ENCODE measurements at places on chromosomes 16 and 17.

DNA sequence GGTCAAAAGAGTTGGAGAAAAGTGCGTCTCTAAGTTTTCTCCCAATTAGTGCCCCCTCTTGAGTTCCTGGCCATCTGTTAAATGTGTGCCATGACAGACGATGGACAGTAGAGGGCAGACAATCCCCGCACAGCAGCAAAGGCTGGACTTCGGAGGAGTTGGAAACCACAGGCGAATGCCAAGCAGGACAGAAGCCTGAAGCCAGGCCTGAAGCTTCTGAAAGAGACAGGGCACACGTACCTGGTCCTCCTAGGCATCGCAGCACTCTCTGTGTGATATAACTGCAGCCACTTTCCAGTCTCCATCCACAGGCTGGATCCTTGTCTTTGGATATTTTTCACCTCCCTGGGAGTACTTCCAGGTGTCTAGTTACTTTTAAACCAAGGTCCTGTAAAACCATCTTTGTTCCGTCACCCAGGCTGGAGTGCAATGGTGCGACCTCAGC lies 14.5 kb downstream of the C17orf100 start:
- DNase-seq: no peak

GRCh38 chr17:7837408-7838088 lies 3.5 kb downstream of the KDM6B start:
- no peak for DNase-seq

- DNase-seq: no peak
Measured at GRCh38 chr16:2592786-2593185, 55.0 kb downstream of the PDPK1 start.

GRCh38 chr17:59829217-59830006 lies 63.3 kb downstream of the TUBD1 start:
- peak; percentile 99 for DNase-seq

GRCh38 chr16:50917950-50918703 lies 176.2 kb downstream of the CYLD start:
- DNase-seq: no peak

DNA sequence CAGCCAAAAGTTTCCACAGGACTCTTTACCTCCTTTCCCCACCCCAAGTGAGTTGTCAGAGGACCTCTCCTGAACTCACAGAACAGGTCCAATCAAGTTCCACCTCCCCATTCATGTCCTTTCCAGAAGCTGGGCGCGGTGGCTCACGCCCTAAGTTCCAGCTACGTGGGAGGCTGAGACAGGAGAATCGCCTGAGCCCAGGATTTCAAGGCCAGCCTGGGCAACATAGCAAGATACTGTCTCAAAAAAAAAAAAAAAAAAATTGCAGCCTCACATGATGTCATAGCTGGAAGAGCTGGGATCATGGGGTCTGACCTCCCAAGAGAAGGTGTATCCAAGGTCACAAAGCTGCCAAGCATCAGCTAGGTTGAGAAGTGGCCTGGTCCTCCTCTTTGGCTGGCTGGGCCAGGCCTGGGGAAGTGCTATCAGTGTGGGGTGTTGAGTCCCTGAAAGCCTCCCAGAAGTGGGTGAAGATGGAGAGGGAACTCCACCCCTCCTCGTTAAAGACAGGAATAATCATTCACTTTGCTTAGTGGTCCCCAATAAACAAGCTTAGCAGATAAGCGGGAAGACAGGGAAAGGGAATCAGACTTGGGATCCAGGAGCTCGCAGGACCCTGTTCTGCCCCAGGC lies 5.5 kb upstream of the MNT start:
- DNase-seq: no peak

GRCh38 chr16:66948837-66949225 lies 12.2 kb upstream of the CES3 start:
- no peak for DNase-seq

GRCh38 chr16:11759997-11760396 lies 17.3 kb upstream of the TXNDC11 start:
- DNase-seq: no peak

- DNase-seq: peak; percentile 19
Measured at GRCh38 chr16:83137894-83138293, 511.1 kb downstream of the CDH13 start.

- no peak for DNase-seq
Measured at GRCh38 chr17:74832421-74832820, 27.3 kb downstream of the GRIN2C start.

GRCh38 chr17:65601145-65601544 lies 39.7 kb upstream of the AXIN2 start:
- DNase-seq: no peak

GRCh38 chr17:53571342-53571741 lies 251.4 kb upstream of the KIF2B start:
- no peak for DNase-seq

DNA sequence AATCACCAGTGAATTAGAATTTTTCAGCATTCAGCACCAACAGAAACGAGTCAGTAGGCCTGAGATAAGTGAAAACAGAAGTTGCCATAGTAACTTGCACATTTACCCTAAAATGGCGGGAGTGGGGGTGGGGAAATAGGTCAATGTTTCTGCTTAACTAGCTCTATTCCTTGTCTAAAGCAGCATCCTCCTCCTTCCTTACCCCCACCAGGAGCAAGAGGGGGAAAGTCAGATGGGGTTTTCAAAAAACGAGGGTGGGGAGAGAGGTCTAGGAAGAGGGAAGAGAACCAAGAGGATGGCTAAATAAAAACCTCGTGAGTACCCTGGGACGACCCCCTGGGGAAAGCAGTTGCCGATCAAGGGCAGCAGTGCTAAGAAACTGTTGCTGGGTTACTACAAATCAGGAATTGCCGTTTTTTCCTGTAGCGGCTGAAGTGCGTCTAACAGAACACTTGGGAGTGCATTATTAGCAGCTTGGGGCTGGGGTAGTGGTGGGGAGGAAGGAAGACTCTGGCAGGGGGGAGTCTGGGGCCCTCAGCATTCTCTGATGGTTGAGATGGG lies 34.4 kb upstream of the MNT start:
- DNase-seq: no peak

GRCh38 chr16:89904606-89905510 lies 13.8 kb upstream of the MC1R start:
- DNase-seq: no peak

DNA sequence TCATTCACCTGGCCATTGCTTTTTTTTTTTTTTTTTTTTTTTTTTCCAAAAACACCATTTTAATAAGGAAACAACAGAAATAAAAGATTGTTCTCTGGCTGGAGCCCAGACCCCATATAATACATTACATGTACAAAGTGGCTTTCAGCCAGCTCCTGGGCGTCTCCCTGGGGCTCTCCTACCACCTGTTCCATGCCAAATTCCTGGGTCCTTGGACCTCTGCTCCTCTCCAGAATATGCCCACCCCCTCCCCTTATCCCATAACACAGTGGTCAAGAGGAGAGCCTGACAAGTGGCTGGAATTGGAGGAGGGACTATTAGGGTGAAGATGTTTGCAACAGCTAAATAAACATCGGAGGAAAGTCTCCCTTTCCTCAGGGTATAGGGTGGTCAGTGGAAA lies 3.6 kb upstream of the PHF12 start:
- DNase-seq: no peak

- DNase-seq: no peak
Measured at GRCh38 chr17:64083093-64083492, 46.9 kb downstream of the ERN1 start.

DNA sequence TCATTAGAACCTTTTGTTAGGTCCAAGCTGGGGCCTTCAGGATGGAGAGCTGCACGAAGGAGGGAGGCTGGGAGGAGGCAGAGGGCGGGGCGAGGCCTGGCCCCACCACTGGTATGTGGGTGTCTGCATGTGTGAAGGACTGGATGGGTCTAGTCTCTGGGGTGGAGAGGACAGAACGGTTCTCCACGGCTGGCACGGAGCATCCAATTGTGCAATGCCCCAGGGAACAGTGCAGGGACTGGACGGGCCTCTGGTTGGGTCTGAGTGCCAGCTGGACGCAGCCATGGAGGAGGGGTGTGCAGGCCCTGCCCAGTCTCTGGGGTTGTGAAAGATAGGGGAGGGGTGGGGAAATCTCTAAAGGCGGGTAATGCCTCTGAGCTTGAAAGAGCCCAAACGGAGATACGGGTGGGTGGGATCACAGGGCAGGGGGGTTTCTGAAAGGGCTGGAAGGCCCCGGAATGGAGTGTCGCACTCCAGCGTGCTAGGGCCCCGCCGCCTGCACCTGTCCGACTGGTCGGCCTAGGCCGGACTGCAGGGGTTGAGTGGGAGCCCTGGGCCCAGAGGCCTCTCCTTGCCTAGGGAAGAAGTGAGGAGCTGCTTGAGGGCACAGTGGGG lies 1.6 kb downstream of the PPL start:
- DNase-seq: peak; percentile 88

- no peak for DNase-seq
Measured at GRCh38 chr16:82002831-82003230, 8.4 kb downstream of the SDR42E1 start.

DNA sequence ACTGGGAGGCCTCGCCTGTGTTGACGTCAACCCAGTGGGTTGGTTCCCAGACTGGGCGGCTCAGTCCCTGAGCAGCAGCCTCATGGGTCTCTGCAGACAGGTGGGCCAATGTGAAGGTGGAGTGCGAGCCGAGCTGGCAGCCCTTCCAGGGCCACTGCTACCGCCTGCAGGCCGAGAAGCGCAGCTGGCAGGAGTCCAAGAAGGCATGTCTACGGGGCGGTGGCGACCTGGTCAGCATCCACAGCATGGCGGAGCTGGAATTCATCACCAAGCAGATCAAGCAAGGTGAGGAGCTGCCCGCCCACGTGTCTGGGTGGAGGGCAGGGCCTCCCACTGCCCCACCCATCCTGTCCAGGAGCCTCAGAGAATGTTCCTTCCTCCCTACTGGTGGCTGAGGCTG lies 44.1 kb downstream of the MRC2 start:
- no peak for DNase-seq

- DNase-seq: no peak
Measured at GRCh38 chr16:53955221-53955875, 251.4 kb downstream of the FTO start.

- DNase-seq: no peak
Measured at GRCh38 chr17:9488556-9488955, 87.1 kb downstream of the STX8 start.

GRCh38 chr17:68822719-68823289 lies 132.4 kb downstream of the ABCA8 start:
- no peak for DNase-seq

GRCh38 chr17:68829211-68829610 lies 126.0 kb downstream of the ABCA8 start:
- no peak for DNase-seq

- no peak for DNase-seq
Measured at GRCh38 chr17:70929226-70929625, 759.9 kb downstream of the KCNJ2 start.

DNA sequence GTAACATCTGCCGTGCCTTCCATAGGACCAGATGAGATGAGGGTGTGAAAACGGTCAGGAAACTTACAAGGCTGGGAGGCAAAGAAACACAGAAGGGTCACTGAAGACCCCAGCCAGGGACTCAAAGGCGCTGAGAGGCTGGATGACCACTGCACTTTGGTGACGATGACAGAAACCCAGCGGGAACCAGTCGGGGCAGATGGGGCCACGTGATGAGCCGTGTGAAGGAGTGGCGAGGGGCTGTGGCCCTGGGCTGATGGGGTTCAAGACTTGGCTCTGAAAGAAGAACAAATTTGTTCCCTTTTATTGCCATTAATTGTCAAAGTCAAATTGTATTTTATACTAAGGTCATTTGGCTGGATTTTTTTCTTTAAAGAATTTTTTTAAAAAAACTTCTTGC lies 28.6 kb upstream of the ATP2C2 start:
- DNase-seq: no peak

DNA sequence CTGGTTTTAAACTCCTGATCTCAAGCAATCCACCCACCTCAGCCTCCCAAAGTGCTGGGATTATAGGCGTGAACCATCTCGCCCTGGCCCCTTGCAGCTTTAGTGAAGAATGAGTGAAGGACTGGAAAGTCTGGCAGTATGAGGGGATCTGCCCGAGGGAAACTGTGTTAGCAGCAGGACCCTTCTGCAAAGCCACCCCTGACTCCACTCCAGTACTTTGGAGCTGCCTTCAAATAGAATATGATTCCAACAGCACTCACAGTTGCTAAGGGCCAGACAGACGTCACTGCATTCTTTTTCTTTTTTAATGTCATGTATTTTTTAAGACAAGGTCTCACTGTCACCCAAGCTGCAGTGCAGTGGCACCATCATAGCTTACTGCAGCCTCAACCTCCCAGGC lies 52.3 kb downstream of the KPNA2 start:
- DNase-seq: no peak

DNA sequence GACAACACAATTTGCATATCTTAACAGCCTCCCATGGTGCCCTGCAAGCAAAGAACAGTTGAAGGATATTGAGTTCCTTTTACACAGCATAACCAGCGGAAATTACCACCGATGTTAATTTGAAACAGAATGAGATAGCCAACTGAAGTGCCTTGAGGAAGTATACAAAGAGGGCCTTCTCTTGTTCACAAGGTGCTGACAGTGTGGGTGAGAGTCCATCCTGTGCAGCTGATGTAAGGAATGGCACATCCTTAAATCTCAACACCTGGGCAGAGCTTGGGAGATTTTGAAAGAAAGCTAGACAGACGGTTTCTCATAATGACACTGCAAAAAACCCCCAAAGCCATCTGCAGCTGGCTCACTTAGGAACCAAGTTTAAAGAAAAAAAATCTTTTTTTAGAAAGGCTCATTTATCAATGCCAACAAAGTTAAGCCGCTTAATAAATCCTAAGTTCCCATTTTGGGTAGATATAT lies 818.6 kb downstream of the KCNJ2 start:
- DNase-seq: no peak

DNA sequence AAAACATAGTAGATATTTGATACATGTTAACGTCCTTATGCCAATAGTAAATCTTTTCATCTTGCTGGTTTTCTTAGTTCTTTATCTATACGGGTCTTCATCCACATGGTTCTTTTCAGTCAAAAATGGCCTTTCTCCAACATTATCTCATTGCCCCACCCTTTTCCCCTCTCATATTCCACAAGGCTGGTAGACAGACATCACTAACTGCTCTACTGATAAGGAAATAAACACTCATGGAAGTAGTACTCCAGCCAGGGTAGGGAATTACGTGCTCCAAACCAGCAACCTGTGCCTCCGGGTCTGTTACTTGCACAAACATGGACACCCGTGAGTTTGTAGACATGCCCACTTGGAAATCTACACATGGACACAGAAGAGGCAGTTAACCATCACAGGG lies 141.4 kb downstream of the XYLT1 start:
- DNase-seq: no peak

GRCh38 chr16:23371368-23371767 lies 69.3 kb downstream of the SCNN1B start:
- DNase-seq: no peak

DNA sequence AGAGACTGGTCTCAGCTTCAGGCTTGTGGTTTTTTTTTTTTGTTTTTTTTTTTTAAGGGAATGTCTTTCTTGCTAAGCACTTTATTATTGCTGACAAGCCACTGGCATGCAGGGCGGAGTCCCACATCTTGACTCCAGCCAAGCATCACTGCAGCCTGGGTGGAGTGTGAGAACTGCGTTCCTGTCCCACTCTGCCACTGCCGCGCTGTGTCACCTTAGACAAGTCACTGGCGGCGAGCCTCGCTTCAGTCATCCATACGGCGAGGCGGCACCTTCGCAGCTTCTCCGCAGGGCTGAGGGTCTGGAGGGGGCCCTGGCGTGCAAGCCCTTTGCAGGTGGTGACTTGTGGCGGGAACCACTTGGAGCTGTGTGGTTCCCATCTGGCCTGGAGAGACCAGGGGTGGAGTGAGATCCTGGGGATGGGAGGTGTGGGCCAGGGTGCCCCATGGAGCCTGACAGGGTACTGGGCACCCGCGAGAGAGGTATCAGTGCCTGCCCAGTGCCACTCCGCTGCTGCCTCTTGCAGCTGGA lies 99.1 kb upstream of the CIBAR2 start:
- peak; percentile 60 for DNase-seq

All from GM04503 (cell line).